ENCODE measurements at places on chromosomes 1 and 21.

GRCh38 chr1:190416239-190416638, 61.4 kb downstream of the BRINP3 start:
- DNase-seq = no peak

GRCh38 chr1:40893946-40894345, 31.8 kb upstream of the CITED4 start:
- no peak for DNase-seq

DNA sequence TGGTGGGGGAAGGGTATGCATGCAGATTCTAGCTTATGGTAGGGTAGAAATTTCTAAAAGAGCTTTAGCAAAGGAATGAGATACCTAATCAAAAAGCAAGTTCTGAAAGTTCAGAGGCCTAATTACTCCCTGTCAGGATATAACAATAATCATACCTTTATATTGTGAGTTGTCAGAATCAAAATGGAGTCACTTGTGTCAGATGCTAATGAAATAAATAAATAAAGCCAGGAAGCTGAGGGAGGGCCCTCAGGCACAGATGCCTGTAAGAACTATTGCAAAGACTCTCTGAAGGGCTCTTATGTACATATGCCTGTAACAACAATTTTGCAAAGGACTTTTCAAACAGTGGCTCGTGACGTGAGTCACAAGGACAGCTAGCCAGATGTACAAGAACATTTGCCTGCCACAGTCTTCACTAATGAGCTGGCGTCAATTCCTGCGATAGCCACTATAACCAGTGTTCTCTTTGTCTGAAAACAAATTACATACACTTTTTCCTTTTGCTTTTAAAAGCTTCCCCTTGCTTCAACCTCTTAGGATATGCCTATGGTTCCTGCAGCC, 27.4 kb upstream of the DNASE2B start:
- no peak for DNase-seq

DNA sequence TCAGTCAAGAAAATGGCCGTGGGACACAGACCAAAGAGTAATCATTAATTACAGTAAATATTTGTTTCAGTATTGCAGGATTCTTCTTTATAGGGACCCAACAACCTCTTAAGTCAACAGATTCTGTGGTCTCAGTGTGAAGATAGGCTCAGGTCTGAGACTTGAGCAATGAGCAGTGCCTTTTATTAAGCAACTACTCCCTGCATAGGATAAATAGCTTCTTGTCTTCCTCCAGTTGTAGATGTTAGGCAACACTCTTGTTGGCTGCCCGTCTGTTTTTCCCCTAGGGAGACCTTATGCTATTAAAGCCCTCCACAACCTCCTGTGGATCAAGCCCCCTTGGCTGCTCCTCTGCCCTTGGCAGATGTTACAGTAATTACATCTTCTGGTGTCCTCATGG, 1.8 kb upstream of the OMA1 start:
- no peak for DNase-seq

DNA sequence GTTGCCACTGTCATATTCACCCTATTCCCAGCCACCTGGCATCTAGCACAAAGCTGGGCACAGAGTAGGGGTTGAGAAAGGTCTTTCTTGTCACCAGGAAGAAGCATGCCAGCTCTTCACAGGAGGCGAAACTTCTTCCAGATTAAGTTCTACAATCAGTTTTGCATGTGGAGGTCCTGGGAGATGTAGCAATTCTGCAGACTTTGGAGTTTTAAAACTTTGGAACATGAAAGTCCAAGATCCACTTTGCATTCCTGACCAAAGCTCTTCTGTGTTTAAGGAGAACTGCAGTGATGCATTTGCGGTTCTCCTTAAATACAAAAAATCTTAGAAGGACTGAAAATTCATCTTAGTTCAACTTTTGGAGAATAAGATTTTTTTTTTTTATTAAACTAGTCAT, 258.5 kb upstream of the USP24 start:
- no peak for DNase-seq

DNA sequence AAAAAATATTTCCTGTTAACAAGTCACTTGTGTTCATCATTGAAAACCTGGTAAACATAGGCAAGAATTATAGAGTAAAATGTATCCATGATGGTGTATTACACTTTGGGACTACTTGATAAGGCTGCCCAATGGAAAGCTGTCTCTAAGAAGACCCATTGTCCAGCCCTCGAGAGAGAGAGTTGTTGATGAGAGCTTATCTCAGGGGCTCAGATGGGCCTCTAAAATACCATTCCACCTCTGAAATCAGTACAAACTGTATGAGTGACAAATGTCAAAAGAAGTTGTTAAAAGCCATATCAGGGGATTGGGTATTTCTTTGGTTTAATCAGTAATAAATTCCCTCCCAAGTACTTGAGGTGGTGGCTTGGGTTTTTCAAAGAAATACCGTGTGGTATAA, 96.1 kb downstream of the KCNK1 start:
- DNase-seq = no peak

DNA sequence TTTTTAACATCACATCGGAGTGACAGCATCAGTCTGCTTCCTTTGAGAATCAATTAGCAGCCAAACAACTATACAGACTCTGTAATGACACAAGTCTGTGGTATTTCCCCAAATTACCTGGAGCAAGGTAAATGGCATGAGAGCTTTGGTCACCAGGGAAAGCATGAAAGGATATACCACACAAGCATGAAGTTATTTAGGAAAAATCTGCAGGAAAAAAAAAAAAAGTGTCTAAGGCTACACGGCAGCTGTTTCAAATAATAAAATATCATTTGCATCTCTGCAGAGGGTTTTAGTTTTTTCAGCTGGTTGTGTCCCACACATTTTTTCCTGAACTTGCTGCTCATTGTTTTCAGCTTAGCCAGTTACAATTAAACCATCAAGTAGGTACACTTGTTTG, 234.7 kb downstream of the TTLL7 start:
- no peak for DNase-seq

DNA sequence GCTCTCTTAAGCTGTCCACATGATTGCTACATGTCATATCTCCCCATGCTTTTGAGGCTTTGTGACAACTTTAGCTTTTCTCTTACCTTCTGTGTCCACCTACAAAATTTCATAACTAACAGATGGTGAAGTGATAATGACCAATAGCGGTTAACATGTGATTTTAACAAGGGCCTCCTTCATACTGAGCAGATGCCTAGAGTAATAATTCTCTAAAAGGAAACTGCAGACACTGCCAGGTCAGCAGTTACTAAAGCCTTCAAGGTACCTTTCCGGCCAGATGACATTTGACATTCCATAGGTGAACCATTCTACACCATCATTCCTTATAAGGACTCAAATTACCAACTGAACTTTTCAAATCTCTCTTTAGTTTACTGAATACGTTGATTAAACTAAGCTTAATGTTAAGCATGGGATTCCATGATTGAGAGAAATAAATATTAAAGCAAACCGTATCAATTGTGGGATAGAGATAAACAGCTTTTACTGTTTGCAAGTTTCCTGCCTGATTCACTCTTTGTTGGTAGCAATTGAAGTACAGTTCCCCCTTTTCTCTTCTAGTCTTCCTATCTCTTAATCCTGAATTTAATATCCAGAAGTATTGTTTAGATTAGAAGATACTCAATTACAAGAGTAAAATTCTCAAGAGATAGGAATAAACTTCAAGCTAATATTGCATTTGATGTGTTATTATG, 205.1 kb downstream of the PLA2G4A start:
- DNase-seq = no peak

- DNase-seq = no peak
These were observed 68.0 kb downstream of the TEX35 start for GRCh38 chr1:178580876-178581275.

GRCh38 chr1:12142141-12142823, 24.5 kb upstream of the TNFRSF1B start:
- no peak for DNase-seq

DNA sequence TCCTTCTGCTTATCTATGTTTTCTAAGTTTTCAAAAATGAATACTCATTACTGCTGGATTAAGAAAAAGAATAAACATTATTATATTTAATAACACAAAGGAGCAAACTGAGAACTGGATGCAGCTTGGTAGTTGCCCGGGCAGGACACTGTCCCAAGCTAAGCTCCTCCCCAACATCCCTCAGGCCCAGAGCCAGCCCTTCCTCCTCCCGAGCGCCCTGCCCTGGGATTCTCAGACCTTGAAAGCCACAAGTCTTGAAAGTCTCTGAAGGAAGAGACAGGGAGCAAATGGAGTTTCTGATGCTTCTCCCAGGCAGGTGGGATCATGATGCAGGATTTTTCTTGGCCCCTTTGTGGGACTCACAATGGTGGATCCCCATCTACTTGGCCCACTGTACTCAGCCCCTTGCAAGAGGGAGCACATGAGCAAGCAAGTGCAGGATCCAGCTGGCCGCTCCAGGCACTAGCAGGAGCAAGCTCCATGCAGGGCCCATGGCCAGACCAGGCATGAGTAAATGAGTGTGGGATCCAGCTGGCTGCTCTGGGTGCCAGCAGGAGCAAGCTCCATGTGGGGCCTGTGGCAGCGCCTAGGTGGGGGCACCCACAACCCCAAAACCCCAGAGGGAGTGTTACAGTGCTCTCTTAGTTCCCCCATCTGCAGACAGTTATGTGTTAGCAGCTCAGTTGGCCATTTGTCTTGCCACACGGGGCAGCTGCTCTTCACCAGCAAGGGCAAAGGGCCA, 32.1 kb upstream of the RAB4A start:
- no peak for DNase-seq

DNA sequence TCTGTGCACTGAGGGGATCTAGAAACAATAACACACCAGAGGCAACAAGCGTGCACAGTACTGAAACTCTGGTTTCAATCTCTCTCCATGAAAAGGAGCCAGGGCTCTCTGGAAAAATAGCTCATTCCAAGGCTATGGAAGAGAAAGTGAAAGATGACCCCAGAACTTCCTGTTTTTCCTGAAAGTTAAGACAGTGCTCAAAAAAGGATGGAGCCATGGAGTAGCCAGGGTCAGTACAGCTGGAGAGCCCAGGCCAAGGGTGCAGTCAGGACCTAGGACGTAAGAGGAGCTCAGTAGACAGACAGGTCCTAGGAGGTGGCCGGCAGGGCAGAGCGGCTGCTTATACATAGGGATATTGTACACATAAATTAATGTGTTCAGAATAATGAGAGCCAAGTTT, 19.1 kb downstream of the NOL9 start:
- DNase-seq = no peak

GRCh38 chr1:172359491-172359999, 60.9 kb upstream of the C1orf105 start:
- DNase-seq = no peak

DNA sequence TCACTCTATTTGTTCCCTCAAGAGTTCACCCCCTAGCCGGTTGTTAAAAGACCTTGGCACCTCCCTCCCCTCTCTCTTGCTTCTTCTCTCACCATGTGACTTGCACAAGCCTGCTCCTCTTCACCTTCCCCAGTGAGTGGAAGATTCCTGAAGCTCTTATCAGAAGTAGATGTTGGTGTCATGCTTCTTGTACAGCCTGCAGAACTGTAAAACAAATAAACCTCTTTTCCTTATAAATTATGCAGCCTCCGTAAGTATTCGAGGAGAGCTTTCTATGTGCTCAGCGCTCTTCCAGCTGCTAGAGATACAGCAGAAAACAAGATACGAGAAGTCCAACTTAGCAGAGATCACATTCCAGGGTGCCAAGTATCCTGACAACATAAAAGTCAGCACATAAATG, 147.0 kb upstream of the RUNX1 start:
- DNase-seq = no peak

- DNase-seq = no peak
These were observed 2.0 kb upstream of the NCMAP start for GRCh38 chr1:24553931-24554330.

- no peak for DNase-seq
These were observed 161.5 kb upstream of the C1orf174 start for GRCh38 chr1:4061521-4062031.

DNA sequence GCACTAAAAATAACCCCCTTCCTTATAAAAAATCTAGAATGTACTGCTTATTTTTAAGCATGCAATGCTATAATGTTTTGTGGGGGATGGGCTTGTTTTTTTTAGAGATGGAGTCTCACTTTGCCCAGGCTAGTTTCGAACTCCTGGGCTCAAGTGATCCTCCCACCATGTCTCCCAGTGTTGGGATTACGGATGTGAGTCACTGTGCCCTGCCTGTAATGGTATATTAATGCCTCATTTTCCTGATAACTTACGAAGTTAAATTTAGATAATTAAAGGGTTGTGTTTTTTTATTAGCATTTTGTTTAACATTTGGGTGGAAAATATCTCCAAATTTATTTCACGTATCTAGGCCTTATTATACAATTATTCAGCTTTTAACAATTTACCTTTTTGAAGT, 6.5 kb downstream of the RNF11 start:
- no peak for DNase-seq

DNA sequence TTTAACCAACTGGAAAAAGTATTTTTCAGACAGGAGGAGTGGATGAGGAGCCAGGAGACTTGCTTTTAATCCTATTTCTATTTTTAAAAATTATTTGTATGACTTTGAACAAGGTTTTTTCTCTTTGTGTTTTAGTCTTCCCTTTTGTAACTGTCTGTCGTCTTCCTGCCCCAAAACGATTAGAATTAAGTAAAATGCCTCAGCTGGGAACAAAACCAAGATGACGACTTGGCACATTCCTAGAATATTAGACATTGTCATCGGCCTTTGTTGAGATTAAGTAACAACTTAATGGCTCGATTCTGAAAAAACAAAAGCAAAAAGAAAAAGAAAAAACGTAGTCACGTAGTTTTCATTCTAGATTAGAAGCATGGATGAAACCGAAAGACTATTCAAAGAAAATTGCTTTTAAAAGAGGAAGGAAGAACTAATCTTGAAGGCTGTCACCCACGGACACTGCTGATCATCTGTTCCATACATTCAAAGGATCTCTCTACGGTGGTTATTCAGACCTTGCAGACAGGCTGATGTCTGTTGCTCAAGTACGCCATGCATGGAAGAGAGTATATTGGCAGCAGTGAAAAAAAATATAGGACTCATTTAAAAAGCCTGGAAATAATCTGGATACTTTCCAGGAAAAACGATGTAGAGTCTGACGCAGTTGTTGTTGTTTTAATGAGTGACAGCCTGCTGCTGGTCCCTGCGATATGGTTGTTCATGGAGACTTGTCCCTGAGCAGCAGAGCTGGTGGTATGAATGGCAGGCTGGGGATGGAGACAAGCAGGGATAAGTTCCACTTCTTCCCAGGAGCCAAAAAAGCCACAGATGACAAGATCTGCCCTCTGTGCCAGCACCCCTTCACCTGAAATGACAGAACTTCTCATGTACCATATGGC, 16.8 kb downstream of the GNG4 start:
- DNase-seq = no peak

GRCh38 chr1:189657715-189658114, 819.9 kb downstream of the BRINP3 start:
- no peak for DNase-seq

All from stimulated activated CD8-positive, alpha-beta memory T cell treated with anti-CD3 and anti-CD28 coated beads, Interleukin-4, amount 100 ng/mL, for 48 hours (primary cell).